Anterior cingulate cortex (tissue), 58 donors: ENCODE measurements at places on chromosomes 5 and 9.

- DNase-seq, result no peak
Observed at GRCh38 chr9:112366591-112366990, 13.3 kb upstream of the HSDL2 start.

GRCh38 chr5:38443390-38443789 lies 113.1 kb downstream of the LIFR start:
- DNase-seq, result no peak

GRCh38 chr5:77777281-77777892 lies 1.2 kb upstream of the TBCA start:
- DNase-seq, result no peak

DNA sequence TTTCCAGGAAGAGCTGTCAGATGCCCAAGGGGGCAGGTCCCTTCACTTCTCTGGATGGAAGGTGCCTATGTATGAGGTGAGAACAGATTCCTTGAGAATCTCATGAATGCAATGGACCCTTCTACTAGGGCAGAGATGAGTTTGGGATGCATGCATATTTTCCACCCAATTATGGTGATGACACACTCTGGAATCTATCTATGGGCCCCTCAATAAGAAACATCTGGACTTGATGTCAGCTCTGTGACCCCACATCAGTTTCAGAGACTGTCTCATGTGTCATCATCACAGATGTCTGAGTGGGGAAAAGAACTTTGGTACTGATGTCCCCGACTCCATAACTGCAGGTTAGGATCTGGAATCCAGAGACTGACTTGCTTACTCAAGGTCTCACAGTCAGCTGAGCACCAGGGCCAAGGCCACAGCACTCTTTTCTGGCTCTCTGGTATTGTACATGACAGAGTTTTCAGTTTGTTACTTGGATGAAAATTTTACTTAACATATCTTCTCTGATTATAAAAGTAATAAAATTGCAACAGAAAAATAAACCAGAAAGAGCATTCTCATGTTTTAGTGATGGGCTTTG lies 177.0 kb downstream of the DCP2 start:
- no peak for DNase-seq

DNA sequence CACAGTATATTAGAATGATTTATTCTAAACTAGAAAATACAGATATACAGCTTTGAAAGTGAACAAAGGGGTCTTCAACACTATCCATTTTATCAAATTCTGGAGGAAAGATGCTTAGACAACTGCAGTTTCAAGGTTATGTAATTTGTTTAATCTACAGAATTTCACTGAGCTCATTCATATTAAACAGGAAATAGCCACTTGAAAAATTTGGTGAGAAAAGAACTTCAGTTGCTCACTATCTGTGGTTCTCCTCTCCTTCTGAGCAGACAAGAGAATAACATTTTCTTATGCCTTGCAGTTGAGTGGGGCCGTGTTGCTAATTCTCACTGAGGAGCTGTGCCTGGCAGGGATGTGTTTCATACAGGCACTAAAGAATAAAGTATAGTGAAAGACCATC lies 1428.2 kb downstream of the CDH12 start:
- no peak for DNase-seq

DNA sequence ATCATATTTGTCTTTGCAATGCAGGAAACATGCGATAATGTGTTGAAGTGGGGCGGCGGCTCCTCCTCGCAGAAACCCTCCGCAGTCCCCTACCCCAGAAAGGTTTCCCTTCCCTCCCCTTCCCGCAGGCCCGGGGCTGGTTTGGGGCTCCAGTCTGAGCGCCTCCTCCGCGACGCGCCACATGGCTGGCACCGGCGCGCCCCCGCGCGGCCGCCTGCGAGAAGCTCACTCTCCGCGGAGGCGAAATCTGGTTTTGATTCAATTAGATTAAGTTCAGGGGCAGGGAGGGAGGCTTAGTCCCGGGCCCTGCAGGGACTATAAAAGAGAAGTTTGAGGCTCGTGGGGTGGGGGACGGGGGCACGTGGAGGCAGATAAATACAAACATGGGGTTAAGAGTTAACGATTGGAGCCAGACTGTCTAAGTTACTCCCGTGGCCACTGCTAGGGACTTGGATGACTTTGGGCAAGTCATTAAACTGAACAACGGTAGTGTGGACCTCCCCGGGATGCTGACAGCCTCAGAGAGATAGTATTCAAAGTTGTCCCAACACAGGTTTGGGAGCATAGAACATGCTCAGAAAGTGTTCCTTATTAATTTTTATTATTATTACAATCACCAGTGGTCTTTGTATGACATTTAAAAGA lies 69.4 kb downstream of the MSX2 start:
- DNase-seq, result peak; percentile 2

- no peak for DNase-seq
Observed at GRCh38 chr5:155475318-155475717, 461.8 kb downstream of the KIF4B start.

DNA sequence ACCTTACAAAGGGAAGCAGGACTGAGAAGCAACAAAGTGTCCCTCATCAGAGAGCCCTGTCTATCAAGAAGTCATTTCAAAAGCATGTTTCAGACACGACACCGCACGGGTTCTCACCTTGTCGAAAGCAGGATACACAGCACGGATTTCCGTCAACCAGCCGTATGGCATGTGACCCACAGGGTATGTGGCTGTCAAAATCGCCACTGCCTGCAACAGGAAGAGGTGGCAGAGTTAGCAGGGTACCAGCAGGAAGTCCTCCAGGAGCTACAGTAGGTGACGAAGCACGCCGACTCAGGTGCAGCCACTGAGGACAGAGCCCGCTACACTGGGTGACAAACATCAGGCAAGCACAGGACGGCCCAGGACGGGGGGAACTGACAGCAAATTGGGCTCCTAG lies 81.2 kb downstream of the OTULIN start:
- no peak for DNase-seq

- DNase-seq, result no peak
Observed at GRCh38 chr9:110958847-110959246, 79.4 kb downstream of the LPAR1 start.

DNA sequence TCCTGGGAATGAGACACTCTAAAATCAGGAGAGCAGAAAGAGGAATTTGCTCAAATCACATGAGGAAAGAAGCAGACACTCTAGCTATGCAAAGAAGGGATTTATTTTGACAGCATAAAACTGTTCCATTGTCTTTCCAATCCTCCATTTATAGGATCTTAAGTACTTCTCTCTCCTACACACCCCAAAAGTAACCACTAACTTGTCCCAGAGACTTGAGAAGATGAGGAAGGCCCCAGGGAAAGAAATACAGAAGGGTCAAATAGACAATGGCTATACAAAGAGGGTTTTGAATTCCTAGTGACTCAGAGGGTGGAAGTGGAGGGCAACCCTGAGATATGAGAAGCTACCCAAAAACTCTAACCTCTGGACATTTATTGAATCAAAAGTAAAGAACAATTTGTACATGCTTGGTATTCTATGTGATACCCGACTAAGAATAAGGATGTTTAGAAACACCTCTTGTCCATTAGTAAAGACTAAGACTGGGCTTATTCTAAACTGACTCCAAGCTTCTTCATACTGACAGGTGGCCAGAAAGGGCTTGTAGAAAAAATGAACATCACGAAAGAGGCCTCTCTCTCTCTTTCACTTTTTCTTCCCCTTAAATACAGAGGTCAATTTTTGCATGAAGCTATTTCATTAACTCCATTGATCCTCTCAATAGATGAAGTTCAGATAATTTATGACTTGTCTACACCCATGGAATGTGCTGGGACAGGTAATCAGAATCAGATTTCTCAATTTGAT lies 20.6 kb downstream of the DMAC1 start:
- DNase-seq, result no peak

- DNase-seq, result no peak
Observed at GRCh38 chr5:149341876-149342275, 3.4 kb upstream of the GRPEL2 start.

- no peak for DNase-seq
Observed at GRCh38 chr5:38497946-38498345, 58.5 kb downstream of the LIFR start.

- DNase-seq, result no peak
Observed at GRCh38 chr9:127838375-127839078, 15.9 kb downstream of the ENG start.

GRCh38 chr9:137575716-137576411 lies 2.9 kb downstream of the DPH7 start:
- DNase-seq, result no peak

GRCh38 chr5:10863763-10864383 lies 102.8 kb upstream of the DAP start:
- peak; percentile 14 for DNase-seq

- DNase-seq, result no peak
Observed at GRCh38 chr5:138346889-138347288, 5.6 kb upstream of the KDM3B start.

- DNase-seq, result no peak
Observed at GRCh38 chr5:142397178-142397577, 72.4 kb upstream of the SPRY4 start.

GRCh38 chr9:127154390-127155191 lies 32.2 kb upstream of the ANGPTL2 start:
- peak; percentile 51 for DNase-seq

DNA sequence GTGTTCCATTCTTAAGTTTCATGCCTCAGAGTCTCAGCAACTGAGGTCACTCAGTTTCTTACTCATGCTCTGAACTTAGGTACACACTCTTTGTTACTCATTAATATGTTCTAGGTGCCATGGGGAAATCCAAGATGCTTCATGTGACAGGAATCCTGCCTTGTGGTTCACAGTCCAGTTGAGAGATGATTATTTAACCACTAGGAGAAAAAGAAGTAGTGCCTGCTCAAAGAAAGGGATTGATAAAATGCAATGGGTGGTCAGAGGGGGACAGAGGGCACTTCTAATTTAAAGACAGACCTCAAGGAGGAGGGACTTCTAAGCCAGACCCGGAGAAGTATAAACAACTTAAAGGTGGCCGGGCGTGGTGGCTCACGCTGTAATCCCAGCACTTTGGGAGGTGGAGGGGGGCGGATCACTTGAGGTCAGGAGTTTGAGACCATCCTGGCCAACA lies 69.0 kb downstream of the UGCG start:
- no peak for DNase-seq

DNA sequence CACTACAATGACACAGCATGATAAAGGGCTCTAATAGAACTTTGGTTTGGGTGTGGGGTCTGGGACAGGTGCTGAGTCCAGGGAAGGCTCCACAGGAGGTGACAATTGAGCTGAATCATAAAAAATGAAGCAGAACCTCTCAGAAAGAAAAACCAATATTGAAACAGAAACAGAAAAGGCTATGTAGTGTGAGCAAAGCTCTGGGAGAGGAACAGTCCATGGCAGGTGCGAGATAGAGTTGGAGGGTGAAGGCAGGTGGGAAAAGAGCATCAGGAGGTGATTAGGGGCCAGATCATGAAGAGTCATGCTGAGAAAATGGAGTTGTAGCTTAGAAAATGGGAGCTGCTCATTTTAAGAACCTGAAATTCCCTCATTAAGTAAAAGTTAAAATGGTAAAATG lies 164.9 kb downstream of the KCTD16 start:
- no peak for DNase-seq

GRCh38 chr5:72021651-72022357 lies 85.5 kb upstream of the MAP1B start:
- no peak for DNase-seq

DNA sequence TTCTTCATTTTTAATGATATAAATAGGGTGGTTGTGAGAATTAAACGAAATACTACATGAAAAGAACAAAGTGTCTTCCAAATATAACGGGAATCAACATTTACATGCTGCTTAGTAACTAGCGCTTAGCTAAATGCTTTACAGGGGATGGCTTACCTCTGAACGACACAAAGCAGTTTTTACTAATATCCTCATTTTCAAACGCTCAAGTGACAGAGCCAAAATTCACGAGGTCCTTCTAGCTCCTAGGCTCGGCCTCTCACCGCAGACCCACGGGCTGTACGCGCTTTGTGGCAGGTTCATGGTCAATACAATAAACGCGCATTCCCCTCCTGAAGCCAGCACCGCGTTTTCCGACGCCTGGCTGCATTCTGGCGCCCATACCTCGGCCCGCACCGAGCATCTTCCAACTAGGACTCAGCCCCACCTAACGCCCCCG lies 442 bp downstream of the ZNF510 start:
- DNase-seq, result no peak

- DNase-seq, result peak; percentile 85
Observed at GRCh38 chr9:130834371-130835336, at the start of gene ABL1. Gene ABL1 (plus strand): TSS chr9:130835254. CDS start chr9:130835447, 193 bp downstream.
